ENCODE measurements at places on chromosomes 3 and 15.

GRCh38 chr15:68559345-68560310, 19.2 kb upstream of the CORO2B start:
- peak; percentile 67 for DNase-seq

- DNase-seq = no peak
Observed at GRCh38 chr3:111721747-111722146, 126.6 kb upstream of the ZBED2 start.

DNA sequence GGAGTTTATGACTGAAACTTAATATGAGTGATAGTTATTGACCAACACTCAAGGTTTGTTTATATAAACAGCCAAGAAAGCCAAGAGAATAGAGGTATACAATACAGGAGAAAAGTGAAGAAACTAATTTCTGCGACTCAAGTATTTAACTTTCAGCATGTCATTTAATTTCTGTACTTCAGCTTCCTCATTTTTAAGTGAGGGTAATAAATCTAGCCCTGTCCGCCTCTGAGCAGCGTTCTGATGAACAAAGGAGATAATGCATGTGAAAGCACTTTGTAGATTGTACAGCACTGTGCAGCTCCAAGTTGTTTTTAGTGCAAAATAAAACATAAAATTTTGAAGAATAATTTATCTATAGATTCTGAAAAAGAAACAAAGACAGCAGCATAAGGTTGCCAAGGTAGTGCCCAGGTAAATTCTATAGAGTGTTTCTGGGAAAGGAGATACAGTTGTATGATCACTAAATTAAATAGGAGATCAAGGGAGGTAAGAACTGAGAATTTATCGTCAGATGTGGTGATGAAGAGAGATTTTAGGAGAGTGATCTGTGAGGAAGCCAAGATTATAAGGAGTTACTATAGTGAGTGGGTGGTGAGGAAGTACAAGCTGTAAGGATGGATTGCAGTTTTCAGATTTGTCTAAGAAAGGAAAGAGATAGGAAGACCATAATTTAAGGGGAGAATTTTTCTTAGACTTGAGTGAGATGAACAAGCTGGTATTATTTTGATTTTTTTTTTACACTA, 71.3 kb downstream of the RASA2 start:
- no peak for DNase-seq

DNA sequence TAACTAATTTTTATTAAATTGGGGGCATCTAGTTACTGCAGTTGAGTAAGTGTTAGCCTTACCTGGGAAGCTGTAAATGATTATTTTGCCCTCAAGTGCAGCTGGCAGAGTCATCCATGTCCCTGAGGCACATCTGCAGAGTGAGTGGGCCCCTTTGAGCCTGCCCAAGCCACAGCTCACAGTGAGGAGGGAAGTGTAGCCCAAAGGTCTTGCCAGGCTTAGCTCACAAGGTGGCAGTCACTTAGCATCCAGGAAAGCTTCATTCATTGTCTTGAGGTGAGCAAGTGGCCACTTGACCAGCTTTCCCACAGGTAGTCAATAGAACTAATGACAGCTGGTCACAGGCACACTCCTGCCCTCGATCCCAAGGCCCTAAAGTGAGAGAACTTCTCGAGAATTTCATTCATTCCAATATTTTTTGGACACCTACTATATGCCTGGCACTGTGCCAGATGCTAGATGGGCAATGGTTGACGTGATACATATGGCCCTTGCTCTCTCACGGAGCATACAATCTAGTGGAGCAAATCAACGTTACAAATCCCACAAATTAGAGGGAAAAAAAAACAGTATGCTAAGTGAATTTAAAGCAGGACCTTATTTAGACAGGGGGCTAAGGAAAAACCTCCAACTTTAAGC, 163.3 kb upstream of the IL12A start:
- no peak for DNase-seq

DNA sequence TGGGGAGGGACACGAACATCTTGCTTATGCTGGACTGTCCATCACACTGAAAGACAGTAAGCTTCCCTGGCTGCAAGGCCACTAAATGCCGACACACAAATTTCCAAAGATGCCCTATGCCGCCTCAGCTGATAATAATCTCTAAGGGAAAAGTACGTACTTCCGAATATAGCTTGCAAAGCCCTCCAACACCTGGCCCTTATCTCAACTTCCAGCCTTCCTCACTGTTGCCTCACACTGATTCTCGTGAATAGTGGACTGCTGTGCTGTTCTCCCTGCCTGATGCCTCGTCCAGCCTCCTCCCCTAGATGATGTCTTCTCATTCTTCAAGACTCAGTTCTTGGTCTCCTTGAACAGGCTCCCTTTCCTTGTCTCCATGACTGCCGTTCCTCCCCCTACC, 72.3 kb downstream of the CD47 start:
- no peak for DNase-seq

DNA sequence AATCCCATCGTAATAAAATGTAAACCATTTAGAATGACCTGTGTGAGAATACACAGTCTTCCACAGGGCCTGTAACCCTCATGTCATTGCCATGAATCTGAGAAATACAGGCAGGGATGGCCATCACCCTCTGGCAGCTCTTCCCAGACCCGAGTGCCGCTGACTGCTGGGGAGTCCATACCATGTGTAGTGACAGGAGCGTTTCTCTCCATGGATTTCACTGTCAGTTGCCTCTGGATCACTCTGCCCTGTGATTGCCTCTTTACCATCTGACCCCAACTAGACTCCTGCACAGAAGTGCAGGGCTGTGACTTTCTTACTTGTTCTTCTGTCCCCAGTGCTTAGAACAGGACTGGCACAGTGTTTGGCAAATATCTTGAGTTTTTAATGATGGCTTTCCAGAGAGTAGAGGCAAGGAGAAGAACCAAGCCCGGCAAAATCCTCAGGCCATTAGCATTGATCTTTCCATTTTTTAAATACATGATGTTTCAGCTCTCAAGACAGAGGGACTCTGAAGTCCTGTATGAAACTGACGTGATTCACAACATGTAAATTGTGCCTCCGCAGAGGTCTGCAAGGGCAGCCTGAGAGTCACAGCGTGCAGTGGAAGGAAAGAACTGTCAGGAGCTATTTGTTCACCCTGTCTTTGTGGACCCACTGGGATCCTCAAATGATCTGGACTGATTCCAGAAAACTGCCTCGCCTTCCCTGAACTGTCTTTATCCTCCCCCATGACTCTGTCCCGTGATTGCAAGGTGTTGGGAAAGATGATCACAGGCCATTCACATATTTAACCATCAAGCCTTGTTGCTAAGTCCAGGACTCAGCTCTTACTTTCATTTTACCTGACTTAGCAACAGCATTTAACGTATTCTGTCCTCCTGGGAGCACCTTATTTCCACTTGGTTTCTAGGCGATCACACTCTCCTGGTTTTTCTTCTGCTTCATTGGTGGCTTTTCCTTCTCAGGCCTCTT, 354.9 kb downstream of the EPHB1 start:
- DNase-seq = no peak

GRCh38 chr15:81751816-81752545, 293.8 kb downstream of the MEX3B start:
- DNase-seq = no peak

- DNase-seq = no peak
Observed at GRCh38 chr3:120033596-120033995, 60.7 kb downstream of the GSK3B start.

DNA sequence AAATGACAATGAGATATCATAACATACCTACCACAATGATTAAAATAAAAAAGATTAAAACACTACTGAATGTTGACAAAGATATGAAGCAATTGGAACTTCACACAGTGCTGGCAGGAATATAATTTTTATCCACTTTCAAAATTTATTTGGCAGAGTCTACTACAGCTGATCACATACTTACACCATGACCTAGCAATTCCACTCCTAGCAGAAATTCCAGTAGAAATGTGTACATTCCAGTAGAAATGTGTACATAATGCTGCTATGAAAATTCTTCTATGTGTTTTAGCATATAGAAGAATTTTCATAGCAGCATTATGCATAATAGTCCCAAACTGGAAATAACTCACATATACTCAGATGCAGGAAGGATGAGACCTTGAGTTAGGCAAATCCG, 43.5 kb downstream of the IFT57 start:
- DNase-seq = peak; percentile 58

- DNase-seq = no peak
Observed at GRCh38 chr3:124574012-124574411, 156.2 kb upstream of the UMPS start.

DNA sequence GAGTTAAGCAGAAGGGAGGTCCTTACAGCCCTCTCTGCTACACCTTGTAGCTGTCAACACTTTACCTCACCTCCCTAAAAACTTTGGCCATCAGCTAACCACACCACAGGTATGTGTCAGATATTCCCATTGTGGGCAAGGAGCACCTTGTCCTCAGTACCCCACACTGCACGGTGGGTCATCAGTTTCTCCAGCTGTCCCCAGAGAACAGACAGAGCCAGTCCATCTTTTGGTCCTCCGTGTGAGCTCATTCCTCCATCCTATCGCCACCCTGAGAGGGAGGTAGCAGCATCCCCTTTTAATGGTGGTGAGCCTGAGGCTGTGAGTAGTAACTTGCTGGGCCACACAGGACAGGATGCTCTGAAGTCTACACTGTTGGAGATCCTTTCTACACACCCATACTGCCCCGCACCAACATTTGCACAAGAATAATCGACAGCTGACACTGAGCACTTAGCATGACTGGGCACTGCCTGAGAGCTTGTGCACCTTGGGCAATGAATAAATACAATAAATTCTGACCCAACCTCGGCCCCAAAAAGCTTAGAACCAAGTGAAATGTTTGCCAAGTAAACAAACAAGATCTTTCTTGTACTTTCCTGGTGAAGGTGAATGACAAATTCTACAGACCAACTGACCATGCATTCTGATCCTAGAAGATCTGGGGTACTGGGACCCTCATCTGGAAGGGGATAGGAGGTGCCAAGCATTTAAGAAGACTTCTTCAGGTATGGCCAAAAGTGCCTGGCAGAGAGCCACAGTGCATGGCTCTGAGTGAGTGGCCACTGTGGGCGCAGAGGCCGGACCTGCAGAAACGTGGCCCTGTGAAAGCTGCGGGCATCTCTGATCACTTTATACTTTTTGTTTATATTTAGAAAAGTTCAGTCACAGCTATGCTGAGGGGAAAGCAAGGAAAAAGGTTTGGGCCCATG, 6.9 kb downstream of the CHCHD4 start:
- no peak for DNase-seq

GRCh38 chr3:128197855-128198254, 44.6 kb downstream of the EEFSEC start:
- no peak for DNase-seq

DNA sequence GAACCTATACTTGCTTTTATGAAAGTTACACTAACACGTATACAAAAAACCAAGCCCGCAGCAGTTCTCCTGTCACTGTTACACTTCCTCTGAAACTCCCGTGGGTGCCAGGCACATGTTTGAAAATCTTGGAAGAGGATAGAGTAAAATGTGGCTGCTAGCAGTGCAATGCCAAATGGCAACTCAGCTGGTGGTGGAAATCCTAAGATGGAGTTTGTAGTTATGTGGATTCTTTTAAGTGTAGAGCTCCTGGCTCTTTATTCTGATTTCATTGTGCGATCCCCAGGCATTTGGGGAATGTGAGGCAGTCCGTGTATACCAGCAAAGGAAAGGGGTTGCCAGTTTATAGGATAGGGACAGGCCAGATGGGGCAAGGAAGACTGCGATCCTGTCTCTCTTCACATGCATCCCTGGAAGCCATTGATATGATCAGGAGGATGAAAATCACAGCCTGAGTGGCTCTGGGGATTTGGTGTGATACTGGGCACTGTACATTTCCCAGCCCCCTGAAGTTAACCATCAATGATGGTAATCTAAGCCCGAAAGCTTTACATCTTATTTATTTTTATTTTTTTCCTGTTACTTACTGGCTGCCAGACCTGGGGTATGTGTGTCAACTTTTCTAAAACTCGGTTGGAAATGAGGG, 1.1 kb downstream of the STAC start:
- DNase-seq = peak; percentile 25

GRCh38 chr3:139020868-139021234, at the start of gene PRR23B:
PRR23B (minus strand) TSS chr3:139020926; CDS start chr3:139020661, 265 bp downstream.
- DNase-seq = no peak

GRCh38 chr15:80957556-80957955, 32.1 kb downstream of the MESD start:
- no peak for DNase-seq

DNA sequence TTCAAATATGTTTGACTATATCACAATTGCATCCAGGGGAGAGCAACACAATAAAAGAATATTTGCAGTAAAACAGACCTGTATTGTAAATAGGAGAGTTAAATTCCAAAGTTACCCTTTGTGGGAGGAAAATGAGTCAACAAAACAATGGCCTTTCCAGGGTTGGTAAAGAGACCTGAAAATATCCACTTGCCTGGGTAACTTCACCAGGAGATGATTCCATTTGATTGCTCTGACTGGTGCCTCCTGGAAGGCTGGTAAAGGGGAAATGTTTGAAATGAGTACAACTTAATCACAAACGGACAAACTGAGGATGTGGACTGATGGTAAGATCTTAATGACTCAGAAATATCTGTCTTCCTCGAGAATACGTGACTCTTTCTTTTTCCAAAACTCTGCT, 43.6 kb upstream of the SRGAP3 start:
- DNase-seq = no peak

DNA sequence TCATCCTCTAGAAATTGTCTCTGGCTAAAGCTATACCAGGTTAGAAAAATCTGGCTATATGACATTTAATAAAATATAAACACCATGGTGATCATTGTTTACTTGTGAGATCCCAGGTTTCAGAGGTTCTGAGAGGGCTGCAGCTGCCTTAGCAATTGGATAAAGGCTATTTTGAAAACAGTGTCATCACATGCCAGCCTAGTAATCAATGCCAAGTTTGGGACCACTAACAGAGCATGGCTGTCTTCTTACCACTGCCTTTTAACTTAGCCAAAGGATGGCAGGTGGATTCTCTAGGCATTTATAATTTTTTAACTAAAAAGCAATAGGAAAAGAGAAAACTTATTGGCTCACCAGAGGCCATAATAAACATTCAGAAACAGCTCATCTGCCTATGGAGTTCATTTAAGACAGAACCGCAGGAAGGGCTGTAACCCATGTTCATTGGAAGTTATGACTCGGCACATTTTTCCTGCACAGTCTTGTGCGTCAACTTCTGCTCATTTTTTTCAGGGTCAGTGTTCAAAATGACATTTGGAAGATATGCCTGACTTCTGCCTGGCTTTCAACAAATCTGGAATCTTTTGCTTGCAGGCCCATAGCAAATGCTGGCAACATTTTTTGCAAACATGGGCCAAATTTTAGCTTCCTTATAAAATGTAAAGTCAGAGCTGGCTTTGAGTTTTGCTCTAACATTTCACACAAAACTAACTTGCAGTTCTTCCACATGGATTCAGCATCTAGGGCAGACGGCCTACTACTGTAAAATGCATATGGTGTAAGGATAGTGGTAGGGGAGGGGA, 476.0 kb upstream of the TBL1XR1 start:
- DNase-seq = peak; percentile 93
